ENCODE measurements at places on chromosomes 1 and 21.
A peak's percentile ranks its signal among the peaks of the same experiment; 100 is the strongest.

DNA sequence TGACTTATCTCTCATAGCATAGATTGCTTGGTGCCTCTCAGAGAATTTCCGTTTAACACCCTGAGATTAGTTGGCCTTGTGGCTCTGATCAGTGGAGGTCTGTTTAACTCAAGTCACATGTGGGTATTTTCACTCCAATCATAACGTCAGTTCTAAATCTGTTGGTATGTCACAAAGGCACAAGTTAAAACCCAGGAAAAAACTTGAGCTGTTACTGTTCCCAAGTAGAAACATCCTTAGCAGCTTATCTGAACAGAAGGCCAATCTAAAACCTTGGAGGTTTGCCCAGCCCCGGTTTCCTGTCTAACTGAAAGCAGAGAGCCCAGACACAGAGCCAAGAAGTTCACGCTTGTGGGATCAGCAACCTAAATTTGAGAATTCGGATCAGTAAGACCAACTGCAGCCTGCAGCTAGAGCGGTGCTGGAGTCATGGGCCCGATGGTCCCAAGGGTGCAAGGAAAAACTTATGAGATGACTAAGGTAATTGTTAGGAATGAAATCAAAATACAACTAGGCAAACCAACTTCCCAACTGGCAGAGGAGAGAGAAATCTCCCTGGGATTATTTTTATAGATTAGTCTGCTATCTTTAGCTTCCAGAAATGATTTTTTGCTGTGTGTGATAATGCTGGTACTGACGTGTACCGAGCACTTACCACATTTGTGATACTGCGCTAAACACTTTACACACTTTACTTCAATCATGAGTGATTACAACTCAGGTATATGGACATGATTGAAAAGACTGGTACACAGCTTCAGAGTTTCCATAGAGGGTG is 90.2 kb upstream of the C1orf21 start:
- no peak for DNase-seq

- DNase-seq = no peak
Measured at GRCh38 chr1:12709696-12710095, 6.2 kb upstream of the AADACL3 start.

- DNase-seq = no peak
Measured at GRCh38 chr1:29767088-29767685, 530.9 kb downstream of the PTPRU start.

- no peak for DNase-seq
Measured at GRCh38 chr1:157304271-157304670, 166.1 kb upstream of the ETV3 start.

- DNase-seq = no peak
Measured at GRCh38 chr1:244963231-244963826, 99.0 kb upstream of the HNRNPU start.

GRCh38 chr1:224786533-224787250 is 142.8 kb upstream of the DNAH14 start:
- no peak for DNase-seq

DNA sequence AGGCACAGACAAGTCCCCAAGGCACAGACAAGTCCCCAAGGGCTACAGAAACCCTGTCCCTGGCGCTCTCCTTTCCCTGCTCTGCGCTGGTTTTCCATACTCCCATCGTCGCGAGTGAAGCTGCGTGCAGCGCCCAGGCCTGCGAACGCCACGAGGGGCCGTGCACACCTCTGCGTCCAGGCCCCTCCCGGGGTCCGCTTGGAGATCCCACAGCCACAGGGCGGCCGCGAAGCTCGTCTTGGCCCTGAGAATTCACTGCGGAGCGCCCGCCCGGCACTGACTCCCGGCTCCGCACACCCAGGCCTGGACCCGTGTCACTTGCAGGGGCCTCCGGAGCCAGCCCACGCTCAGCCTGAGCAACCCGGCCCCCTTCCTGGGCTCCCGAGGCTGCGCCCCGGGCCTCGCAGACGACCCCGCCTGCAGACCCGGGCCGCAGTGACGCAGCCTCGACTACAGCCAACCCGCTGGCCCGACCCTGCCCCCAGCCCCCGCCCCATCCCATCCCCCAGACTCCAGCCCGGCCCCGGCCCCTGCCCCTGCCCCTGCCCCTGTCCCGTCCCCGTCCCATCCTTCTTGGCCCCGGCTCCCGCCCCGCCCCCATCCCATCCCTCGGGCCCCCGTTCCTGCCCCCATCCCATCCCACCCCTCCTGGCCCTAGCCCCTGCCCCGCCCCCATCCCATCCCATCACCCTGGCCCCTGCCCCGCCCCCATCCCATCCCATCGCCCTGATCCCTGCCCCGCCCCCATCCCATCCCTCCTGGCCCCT is 841 bp downstream of the POFUT2 start:
- no peak for DNase-seq

- DNase-seq = no peak
Measured at GRCh38 chr1:178521241-178521640, 8.3 kb downstream of the TEX35 start.

GRCh38 chr1:174988539-174988938 is 11.2 kb upstream of the CACYBP start:
- no peak for DNase-seq

- no peak for DNase-seq
Measured at GRCh38 chr21:39538453-39539042, 74.2 kb upstream of the B3GALT5 start.

GRCh38 chr1:198830412-198830811 is 191.6 kb downstream of the PTPRC start:
- DNase-seq = no peak

DNA sequence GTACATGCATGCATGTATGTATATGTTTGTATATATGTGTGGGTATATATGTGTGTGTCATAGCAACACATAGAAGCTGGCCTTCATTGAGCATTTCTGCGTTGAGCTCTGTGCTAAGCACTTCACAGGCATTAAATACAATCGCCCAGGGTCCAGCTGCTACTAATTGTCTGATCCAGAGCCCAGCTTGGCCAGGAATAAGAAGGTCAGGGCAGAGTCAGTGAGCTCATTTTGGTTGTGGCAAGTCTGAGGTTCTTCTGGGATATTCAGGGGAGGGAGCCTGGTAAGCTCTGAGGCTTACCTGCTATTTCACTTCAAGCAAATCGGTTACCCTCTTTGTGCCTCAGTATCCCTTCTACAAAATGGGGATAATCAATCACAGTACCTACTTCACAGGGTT is 59.6 kb downstream of the FOXO6 start:
- DNase-seq = no peak

- DNase-seq = no peak
Measured at GRCh38 chr1:9905010-9905409, 5.1 kb downstream of the CTNNBIP1 start.

DNA sequence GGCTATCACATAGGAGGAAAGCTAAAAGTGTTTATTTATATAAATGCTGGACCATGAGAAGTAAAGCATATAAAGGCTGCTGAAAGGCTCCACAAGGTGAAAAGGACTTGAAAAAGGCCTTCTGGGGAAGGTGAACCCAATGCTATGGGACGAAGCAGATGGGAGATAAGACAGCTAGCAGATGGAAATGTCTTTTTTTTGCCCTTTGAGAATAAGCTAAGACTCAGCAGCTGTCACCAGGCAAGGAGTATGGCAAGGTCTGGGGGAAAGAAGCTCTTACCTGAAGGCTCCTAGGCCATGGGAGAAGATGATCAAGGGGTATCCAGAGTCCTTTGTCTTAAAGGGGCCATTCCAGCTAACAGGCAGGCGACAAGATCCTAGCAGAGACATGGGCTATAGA is 9.9 kb downstream of the PAFAH2 start:
- no peak for DNase-seq

GRCh38 chr1:220521778-220522177 is 6.2 kb upstream of the MARK1 start:
- DNase-seq = peak; percentile 93

- DNase-seq = no peak
Measured at GRCh38 chr1:111491070-111491469, 12.4 kb downstream of the ADORA3 start.

DNA sequence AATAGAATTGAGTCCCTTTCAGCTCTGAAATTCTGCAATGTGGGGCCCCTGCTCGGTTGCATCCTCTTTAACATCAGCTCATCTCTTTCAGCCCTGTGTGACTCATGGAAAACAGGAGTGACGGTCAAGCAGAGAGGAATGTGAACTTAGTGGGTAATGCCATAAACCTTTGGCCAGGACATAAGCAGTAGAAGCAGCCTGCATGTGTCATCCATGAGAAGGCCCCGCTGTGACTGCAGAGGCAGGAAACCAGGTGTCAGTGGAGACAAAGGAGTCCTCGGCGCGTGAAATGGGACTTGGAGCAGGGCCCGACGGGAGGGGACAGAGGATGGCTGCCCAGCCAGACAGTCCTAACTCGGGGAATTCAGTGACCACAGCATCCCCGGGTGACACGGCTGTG is 21.1 kb upstream of the EPHB2 start:
- peak; percentile 14 for DNase-seq

GRCh38 chr1:43522431-43522775 is 8.3 kb upstream of the PTPRF start:
- DNase-seq = no peak

DNA sequence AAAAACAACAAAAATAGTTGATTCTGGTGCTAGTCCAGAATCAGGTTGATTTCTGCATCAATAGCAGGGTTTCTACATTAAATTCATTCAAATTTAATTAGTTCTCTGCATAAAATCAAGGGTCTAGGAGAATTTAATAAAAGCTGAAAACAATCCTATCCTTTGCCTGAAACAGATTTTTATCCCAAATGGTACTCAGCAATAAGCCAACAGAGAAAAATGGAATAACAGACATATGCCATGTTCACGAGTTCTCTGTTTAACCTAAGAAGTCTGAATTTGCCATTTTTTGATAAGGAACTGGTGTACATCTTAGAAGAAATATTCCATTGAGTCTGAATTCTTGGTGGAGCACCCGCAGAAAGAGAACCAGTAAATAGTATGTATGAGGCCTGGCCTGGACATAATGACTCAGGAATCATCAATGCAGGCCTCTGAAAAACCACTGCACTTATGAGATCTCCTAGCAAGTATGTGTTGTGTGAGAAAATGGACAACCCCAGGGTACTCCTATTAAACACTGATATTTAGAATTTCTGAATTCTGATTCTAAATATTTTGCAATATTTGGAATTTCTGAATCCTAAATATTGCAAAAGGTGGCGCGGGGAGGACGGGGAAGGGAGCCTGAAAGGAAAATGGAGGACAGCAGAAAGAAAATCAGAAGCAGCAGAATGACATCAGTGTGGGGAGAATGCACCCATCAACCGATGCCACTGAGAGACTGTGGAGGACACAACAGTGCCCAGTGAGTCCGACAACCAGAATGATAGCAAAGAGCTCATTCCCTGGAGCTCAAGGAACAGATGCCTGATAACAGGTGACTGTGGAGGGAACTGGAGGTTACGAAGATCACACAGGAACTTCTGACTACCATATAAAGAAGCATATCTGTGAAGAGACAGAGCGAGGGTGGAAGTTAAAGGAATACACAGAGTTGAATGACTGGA is 97.6 kb downstream of the APP start:
- DNase-seq = no peak

GRCh38 chr1:53766831-53767405 is 28.0 kb upstream of the GLIS1 start:
- no peak for DNase-seq

- no peak for DNase-seq
Measured at GRCh38 chr1:162913345-162913744, 52.4 kb upstream of the CCDC190 start.

- DNase-seq = no peak
Measured at GRCh38 chr1:202572867-202573266, 137.4 kb downstream of the SYT2 start.

- DNase-seq = no peak
Measured at GRCh38 chr1:229952670-229953520, 114.1 kb upstream of the GALNT2 start.

GRCh38 chr1:181038399-181038873 is 4.7 kb downstream of the MR1 start:
- peak; percentile 20 for DNase-seq

DNA sequence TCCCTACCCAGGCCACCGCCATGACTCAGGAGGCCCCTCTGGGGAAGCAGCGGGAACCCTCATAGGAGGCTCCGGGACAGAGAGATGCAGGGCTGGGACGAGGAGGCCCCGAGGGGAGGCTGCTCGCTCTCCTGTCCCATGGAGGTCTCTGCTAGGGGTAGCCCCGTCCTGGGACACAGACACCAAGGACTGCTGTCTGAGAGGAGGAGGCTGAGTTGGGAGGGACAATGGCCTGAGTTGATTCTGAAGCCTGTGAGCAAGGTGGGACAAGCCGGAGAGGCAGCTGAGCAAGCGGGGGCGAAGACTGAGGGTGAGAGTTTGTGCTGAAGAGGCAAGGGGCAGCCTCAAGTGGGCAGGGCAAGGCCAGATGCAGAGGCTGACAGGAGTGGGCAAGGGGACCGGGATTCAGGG is 17.4 kb downstream of the SLC27A3 start:
- DNase-seq = no peak

DNA sequence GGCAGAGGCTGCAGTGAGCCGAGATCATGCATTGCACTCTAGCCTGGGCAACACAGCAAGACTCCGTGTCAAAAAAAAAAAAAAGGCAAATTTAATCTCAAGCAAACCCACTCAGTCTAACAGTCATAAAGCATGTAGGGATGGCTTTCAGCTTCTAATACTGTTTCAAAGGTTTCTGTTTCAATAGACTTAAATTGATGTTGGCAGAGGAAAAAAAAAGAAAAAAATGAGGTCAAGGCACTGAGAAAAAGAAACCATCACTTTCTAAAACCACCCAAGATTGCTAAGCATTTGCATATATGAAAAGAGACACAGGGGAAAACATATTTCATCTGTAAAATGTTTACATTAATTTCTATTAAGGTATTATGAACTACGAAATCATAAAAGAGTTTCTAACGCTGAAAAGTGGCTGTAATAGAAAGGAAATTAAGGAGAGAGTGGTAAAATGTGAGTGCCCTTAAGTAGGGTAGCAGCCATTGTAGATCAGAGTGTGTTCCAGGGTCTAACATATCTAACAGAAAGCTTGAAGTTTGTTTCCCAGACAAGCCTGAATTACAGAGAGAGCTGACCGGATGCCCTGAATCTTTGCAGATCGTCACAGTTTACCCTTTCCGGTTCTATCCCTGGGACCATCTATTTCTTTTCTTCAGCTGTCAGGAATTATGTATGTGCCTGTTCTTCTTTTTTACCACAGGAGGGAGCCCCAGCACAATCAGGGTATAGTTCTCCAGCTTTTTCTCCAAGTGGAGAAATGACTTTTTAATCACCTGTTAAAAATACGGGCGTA is 70.0 kb downstream of the PLD5 start:
- peak; percentile 27 for DNase-seq

DNA sequence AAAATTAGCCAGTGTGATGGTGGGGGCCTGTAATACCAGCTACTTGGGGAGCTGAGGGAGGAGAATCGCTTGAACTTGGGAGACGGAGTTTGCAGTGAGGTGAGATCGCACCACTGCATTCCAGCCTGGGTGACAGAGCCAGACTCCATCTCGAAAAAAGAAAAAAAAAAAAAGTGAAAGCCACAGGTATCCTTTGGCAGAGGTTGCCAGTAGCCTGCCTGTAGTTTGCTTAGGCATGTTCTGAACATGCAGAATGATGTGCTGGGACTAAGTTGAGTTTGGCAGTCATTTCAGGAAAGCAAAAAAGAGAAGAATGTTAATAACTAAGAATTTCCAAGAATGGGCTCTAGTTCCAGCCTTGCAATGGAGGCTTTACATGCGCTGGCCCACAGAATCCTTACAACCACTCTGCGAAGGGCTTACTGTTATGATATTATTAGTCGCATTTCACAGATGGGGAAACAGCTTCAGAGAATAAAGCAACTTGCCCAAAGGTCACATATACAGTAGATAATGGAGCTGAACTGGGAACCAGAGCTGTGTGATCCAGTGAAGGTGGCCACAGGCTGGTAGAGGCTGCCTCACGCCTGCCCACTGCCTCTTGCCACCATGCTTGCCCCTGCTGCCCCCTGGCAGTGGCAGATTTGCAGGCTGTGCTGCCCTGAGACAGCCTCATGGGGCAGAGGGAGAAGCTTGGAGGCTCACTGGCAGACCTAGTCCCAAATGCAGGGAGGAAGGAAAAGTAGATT is 66.5 kb upstream of the LYST start:
- DNase-seq = no peak

Data from NCI-H510A treated with DMSO at 0.1 percent for 48 hours (cell line).